ENCODE measurements at places on chromosomes 5 and 9. TPM values are rescaled to one million over a fixed set of nuclear protein-coding genes. Genes with fewer than 3 reads are reported as not detected.
A peak's percentile ranks its signal among the peaks of the same experiment; 100 is the strongest.

The OTP gene
- not detected for total RNA-seq

DNA sequence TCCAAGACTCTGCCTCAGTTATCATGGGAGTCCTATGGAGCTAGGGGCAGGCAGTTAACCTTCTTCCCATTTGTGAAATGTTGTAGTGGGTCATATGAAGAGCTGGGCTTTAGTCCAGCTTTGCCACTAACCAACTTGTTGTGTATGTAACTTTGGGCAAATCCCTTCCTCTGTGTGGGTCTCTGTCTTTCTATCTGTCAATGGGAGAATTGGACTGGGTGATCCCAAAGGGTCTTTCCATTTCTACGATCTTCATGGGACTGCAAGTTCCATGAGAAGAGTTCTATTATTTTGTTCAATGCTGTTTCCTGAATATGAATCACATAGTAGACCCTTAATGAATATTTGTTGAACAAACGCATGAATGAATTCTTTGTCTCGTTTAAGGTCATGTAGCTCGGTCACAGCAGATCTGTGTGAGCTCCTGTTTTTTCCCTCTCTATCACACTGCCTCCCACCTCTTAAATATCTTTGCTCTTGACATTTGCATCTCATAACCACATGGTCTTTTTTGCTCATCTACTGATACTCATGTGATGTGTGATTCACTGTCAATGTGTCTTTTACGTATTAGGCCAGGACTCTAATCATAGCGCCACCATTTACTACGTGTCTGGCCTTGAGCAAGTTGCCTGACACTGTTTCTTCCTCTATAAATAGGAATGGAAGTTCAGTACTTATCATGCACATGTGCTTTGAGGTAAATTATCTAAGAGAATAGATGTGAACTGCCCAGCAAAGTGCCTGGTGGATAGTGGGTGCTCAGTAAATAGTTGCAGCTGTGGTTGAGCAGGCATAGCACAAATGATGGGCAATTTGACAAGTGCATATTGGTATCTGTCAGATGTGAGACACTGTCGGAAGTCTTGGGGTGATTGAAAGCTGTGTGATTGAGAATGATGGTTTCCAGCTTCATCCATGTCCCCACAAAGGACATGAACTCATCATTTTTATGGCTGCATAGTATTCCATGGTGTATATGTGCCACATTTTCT, 37.4 kb downstream of the PTTG1 start:
- no peak overlapping the region for H3K27ac ChIP-seq
- no peaks in the 10 kb centered on the region for H3K27me3 ChIP-seq
- no peaks in the 10 kb centered on the region for H3K36me3 ChIP-seq
- no peak for DNase-seq

DNA sequence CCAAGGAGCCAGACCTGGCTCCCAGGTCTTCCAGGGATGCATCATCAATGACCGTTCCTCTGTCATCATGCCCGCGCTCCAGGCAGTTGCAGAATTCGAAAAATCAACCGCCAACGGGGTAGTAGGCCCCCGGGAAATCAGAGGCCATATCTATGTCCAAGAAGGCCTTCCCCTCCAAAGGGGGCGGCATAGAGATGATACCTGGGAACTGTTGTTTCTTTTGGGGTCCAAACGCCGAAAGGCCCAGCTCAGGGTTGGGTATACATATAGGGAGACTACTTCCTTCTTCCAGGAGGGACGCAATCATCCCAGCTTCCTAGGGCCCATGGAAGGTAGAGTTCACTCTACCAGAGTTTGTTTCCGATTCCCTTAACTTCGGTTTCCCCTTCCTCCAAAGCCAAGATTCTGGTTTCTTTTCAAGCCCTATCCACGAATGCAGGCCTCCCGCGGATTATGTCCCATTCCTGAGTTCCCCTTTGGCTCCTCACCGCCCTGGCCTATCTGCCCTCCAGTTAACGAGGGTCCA, 754 bp downstream of the DCAF12 start:
- no peaks in the 10 kb centered on the region for H3K36me3 ChIP-seq
- H3K27me3 ChIP-seq, result no peaks in the 10 kb centered on the region
- DNase-seq, result peak; percentile 16
- peaks cover 38% of the 10 kb centered on the region for H3K4me1 ChIP-seq

The SLC34A3 gene
- not detected for total RNA-seq

DNA sequence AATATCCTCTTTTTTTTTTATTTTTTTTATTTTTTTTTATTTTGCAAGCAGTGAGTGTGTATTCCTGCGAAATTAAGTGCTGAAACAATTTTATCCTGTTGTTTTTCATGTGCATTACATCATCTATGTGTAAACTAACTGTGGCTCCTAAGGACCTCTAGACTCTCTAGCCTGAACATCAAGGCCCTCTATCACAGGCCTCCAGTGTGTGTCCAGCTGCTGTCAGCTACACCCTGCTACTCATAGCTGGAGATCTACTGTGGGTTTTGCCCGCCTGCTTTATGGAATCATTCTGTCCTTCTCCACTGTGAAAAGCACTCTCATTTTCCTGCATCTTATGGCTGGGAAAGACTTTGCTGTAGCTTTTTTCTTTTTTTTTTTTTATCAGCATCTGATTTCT, 157.8 kb downstream of the KCTD16 start:
- H3K4me1 ChIP-seq, result no peaks in the 10 kb centered on the region
- no peak overlapping the region for H3K4me3 ChIP-seq
- no peak for DNase-seq
- H3K27ac ChIP-seq, result no peak overlapping the region
- no peaks in the 10 kb centered on the region for H3K36me3 ChIP-seq

DNA sequence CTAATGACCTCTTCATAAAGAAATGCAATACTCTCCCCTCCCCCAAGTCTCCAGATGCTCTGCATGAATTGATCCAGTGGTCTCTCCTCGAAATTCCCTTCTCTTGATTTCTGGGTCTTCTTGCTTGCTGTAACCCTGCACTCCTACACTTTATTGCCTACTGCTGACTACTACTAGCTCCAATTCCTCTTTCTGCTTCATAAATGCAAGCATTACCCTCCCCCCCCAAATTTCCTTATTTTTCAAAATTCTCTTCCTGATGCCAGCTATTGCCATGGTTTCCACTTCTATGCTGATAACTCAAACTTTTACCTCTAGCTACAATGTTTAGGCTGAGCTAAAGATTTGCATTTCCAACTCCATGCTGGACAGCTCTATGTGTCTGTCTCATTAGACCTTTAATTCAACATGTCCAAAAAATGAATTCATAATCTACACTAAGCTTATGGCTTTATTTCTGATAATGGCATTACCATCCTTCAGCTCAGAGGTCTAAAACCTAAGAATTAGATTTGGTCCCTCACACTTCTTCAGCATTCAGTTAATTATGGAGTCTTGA, 1.4 kb downstream of the ZBTB26 start:
- no peaks in the 10 kb centered on the region for H3K36me3 ChIP-seq
- no peak overlapping the region for H3K4me3 ChIP-seq
- no peak for DNase-seq
- H3K4me1 ChIP-seq, result peaks cover 30% of the 10 kb centered on the region
- H3K27ac ChIP-seq, result no peak overlapping the region

- no peak for DNase-seq
- no peaks in the 10 kb centered on the region for H3K36me3 ChIP-seq
- H3K27me3 ChIP-seq, result no peaks in the 10 kb centered on the region
- no peak overlapping the region for H3K4me3 ChIP-seq
These were observed 35.2 kb downstream of the YIPF5 start for GRCh38 chr5:144135113-144135762.

The PCDHGB6 gene
- 1.9 TPM for total RNA-seq

- H3K27me3 ChIP-seq, result no peaks in the 10 kb centered on the region
- H3K36me3 ChIP-seq, result no peaks in the 10 kb centered on the region
- H3K4me1 ChIP-seq, result no peaks in the 10 kb centered on the region
- H3K27ac ChIP-seq, result no peak overlapping the region
- no peak overlapping the region for H3K4me3 ChIP-seq
These were observed 295.5 kb upstream of the SMC2 start for GRCh38 chr9:103798620-103799019.

DNA sequence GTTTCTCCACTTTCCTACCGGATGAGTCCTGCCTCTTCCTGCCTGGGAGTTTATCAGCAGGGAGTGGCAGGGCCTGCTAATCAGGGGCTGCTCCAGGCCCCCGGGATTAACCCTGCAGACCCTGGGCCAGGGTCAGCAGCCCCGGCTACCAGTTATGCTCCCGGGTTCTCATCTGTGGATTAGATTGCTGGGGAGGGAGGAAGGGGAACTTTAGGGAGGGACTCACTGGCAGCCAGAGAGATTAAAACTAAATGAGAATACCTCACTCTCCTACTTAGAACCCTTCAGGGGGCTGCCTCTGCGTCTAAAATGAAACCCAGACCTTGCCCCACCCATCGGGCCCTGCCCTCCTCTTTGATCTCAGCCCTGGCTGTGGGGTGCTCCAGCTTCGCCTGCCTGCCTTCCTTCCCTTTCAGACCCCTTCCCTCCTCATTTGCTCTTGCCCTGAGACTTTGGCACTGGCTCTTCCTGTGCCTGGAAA, 130.5 kb upstream of the HAND1 start:
- peaks cover 17% of the 10 kb centered on the region for H3K4me1 ChIP-seq
- peaks cover 70% of the 10 kb centered on the region for H3K27me3 ChIP-seq
- H3K27ac ChIP-seq, result no peak overlapping the region
- no peaks in the 10 kb centered on the region for H3K36me3 ChIP-seq
- no peak overlapping the region for H3K4me3 ChIP-seq
- no peak for DNase-seq

DNA sequence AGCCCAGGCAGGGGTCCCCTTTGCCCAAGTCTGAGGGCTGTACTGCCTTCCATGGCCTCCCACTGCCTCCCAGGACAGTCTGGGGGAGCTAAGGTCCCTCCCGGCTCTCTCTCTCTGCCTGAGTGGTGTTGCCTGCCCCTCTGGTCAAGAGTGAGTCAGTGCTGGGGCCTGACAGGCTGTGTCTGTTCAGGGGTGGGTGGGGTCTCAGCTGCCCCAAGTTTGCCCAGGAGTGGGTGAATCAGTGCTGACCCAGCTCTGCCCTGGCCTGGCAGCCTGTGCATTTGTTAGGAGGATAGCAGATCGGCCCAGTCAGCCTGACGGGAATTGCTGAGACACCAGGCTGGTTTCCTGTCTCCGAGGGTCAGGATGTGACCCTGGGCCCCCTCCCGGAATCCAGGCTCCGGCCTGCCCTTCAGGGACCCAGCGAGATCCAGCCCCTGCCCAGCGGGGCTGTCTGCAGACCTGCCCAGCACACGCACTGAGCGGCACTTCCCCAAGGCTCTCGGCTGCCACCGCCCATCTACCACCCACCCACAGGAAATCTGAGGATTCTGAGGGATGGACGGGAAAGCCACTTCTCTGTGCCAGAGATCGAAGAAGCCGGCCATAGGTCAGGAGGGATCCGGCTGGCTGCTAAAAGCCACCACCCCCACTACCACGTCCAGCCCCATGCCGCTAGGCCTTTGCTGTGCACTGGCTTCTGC, 15.9 kb downstream of the ENG start:
- peaks cover 18% of the 10 kb centered on the region for H3K4me1 ChIP-seq
- H3K27ac ChIP-seq, result peak overlapping the region; percentile 78
- H3K36me3 ChIP-seq, result no peaks in the 10 kb centered on the region
- DNase-seq, result peak; percentile 46
- H3K27me3 ChIP-seq, result no peaks in the 10 kb centered on the region

GRCh38 chr5:53355316-53355715, 125.1 kb upstream of the FST start:
- H3K36me3 ChIP-seq, result no peaks in the 10 kb centered on the region
- H3K27ac ChIP-seq, result no peak overlapping the region
- H3K4me1 ChIP-seq, result no peaks in the 10 kb centered on the region
- DNase-seq, result no peak
- H3K27me3 ChIP-seq, result no peaks in the 10 kb centered on the region
- H3K4me3 ChIP-seq, result no peak overlapping the region

DNA sequence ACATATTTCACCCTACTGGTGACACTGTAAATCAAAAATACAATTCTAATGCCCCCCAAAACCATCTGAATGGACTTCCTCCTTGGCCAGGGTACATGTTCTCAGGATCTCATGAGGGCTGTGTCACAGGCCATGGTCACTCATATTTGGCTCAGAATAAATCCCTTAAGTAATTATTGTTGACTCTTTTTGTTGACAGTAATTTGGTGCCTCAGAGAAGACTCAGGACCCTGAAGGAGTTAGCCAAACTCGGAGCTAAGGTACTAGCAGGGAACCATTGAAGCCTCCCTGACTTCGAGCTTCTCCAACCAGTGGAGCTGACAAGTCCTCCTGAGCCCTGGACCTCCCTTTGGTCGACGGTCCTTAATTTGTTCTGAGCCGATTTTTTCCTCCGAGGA, 51.2 kb upstream of the SNAPC3 start:
- no peaks in the 10 kb centered on the region for H3K36me3 ChIP-seq
- H3K27ac ChIP-seq, result peak overlapping the region; percentile 80
- H3K4me1 ChIP-seq, result peaks cover 17% of the 10 kb centered on the region
- no peak for DNase-seq
- H3K27me3 ChIP-seq, result no peaks in the 10 kb centered on the region
- no peak overlapping the region for H3K4me3 ChIP-seq

The ANKRD31 gene
- 0.16 TPM for total RNA-seq

DNA sequence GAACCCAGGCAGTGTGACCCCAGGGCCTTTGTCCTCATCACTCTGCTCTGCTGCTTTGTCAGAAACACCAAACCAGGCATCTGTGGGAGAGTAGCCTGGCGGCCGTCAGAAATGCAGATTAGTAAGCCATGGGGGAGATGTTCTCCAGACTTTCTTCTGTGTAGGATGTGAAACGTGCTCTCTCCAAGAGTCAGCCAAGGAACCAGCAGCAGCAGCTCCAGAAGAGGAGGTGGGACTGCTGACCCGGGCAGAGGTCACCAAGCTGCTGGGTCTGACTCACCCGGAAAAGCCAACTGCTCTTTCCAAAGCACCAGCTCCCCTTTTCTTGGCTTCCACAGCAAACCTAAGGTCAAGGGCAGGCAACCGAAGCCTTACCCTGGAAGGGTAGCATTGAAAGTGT, 14.4 kb upstream of the ABLIM3 start:
- H3K27me3 ChIP-seq, result no peaks in the 10 kb centered on the region
- H3K4me1 ChIP-seq, result no peaks in the 10 kb centered on the region
- H3K36me3 ChIP-seq, result no peaks in the 10 kb centered on the region

DNA sequence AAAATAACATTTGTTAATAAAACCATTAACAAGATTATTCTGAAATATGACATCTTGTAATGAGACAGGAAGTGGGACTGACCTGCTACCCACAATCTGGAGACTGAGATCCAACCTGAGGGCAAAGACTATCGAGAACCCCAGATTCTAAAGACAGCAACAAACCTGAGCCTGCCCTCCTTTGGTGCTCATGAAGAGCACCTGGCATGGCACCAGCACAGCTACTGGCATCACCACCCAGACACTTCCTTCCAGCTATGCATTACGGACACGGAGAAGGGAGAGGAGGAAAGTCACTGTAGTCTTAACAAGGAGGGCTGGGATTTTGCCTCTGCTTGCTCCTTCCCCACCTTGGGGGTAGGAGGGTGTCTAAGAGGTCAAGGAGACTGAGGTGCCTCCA, 105.5 kb downstream of the AUH start:
- H3K27ac ChIP-seq, result no peak overlapping the region
- H3K4me3 ChIP-seq, result no peak overlapping the region
- DNase-seq, result no peak

DNA sequence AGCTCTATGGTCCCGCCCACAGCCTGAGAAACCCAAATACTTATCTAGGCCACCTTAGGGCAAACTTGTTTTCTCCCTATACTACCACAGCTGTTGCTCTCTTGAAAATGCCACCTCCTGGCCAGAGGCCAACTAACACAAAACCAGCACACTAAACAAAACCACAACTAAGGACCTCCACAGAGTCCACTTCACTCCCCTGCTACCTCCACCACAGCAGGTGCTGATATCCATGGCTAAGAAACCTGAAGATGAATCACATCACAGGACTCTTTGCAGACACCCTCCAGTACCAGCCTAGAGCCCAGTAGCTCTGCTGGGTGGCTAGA, 108.4 kb downstream of the ALDH1A1 start:
- no peak overlapping the region for H3K4me3 ChIP-seq
- DNase-seq, result no peak
- H3K27me3 ChIP-seq, result no peaks in the 10 kb centered on the region

Data from transverse colon (tissue), 4 donors.